ENCODE measurements at places on chromosomes 7 and 10. TPM values are rescaled to one million over a fixed set of nuclear protein-coding genes. Genes with fewer than 3 reads are reported as not detected.

The IDI2 gene
- total RNA-seq = not detected

The TYW1B gene
- 1.9 TPM for total RNA-seq

The CLCN1 gene
- 0.24 TPM for total RNA-seq

The FKBP6 gene
- not detected for total RNA-seq

The RP9 gene
- 9.7 TPM for total RNA-seq

The ZP3 gene
- not detected for total RNA-seq

The RAMP3 gene
- total RNA-seq = 174 TPM

The AGAP3 gene
- total RNA-seq = 51.5 TPM

The VTI1A gene
- total RNA-seq = 80.4 TPM

The WNT8B gene
- total RNA-seq = not detected

The GIMAP6 gene
- 135 TPM for total RNA-seq

Measured in omental fat pad (tissue), 4 donors.